ENCODE measurements at places on chromosomes 5 and 9.
A peak's percentile ranks its signal among the peaks of the same experiment; 100 is the strongest.

DNA sequence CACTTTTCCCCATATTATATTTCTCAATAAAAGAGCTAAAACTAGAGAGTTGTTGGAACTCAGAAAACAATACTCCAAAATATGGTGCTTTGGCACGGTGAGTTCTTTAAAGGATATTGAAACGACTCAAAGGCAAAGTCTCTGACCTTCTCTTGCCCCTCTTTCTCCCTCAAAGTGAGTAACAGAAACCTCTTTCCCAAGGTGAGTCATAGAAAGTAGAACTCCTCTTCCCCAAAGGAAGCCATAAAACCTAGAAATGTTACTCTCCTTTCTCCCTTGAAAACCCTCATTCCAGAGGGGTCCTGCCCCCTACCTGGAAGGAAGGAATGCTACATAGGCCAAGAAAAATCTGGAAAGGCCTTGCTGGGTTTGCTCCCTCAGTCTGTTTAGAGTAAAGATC, 47.5 kb downstream of the RAPGEF6 start:
- DNase-seq: no peak
- no peak overlapping the region for H3K27ac ChIP-seq
- H3K4me1 ChIP-seq: no peaks in the 10 kb centered on the region
- no peaks in the 10 kb centered on the region for H3K27me3 ChIP-seq
- no peaks in the 10 kb centered on the region for H3K36me3 ChIP-seq

GRCh38 chr9:17116400-17116837, 18.4 kb upstream of the CNTLN start:
- H3K4me3 ChIP-seq: no peak overlapping the region
- H3K27ac ChIP-seq: no peak overlapping the region
- H3K4me1 ChIP-seq: no peaks in the 10 kb centered on the region
- H3K27me3 ChIP-seq: no peaks in the 10 kb centered on the region
- DNase-seq: no peak

GRCh38 chr9:27468000-27468399, 56.1 kb upstream of the IFNK start:
- H3K4me1 ChIP-seq: peaks cover 5% of the 10 kb centered on the region
- no peaks in the 10 kb centered on the region for H3K27me3 ChIP-seq
- no peak for DNase-seq
- no peak overlapping the region for H3K4me3 ChIP-seq
- no peak overlapping the region for H3K27ac ChIP-seq

DNA sequence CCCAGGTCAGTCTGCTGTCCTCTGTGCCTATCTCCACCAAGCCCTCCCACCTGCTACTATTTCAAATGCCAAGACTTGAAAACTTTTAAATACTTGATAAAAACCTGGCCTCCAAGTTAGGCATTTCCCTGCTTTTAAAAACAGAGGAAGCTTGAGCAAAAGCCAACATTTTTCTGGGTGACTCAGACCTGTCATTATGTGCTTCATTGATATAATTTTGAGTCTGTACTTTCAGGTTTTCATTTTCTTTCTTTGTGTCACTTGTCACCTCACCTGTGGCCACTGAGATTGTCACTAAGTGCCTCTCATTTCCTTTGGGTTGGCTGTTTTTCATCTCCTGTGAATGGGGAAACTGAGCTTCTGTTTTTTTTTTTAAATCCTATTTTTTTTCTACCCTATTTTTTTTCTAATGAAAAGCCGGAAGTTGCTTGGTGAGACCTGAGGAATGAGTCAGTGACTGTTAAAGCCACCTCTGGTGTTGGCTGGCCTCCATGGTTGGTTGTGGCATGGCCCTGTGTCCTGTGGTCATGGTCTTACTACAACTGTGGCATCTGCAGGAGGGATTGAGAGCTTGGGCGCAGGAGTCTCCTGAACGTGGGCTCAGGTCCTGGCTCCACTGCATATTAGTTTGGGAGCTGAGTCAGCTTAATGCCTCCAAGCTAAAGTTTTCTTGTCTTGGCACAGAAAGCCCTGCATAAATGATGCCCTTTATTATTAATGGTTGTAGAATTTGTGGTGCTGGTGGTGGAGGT, 56.7 kb downstream of the ARHGAP26 start:
- no peaks in the 10 kb centered on the region for H3K36me3 ChIP-seq
- no peaks in the 10 kb centered on the region for H3K4me1 ChIP-seq
- no peaks in the 10 kb centered on the region for H3K27me3 ChIP-seq
- H3K4me3 ChIP-seq: no peak overlapping the region
- H3K27ac ChIP-seq: peak overlapping the region; percentile 58

DNA sequence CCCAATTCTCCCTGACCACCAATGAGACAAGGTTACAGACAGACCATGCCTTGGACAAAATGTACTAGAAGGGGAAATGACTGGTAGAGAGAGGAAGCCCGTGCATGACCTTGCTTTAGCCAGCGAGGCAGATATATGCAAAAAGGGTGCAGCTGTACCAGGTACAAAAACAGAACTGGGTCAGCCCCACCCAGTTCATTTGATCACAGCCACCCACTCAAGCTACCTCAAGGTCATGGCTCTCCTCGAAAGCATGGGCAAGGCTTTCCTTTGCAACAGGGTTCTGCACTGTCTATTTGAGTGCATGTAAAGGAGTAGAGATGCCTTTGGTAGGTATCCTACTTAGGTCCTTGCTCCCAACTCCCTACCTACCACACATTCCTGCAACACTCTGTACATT, 33.3 kb downstream of the TLE1 start:
- no peak for DNase-seq
- H3K4me1 ChIP-seq: peaks cover 5% of the 10 kb centered on the region
- H3K27ac ChIP-seq: no peak overlapping the region
- H3K27me3 ChIP-seq: no peaks in the 10 kb centered on the region
- H3K36me3 ChIP-seq: no peaks in the 10 kb centered on the region

DNA sequence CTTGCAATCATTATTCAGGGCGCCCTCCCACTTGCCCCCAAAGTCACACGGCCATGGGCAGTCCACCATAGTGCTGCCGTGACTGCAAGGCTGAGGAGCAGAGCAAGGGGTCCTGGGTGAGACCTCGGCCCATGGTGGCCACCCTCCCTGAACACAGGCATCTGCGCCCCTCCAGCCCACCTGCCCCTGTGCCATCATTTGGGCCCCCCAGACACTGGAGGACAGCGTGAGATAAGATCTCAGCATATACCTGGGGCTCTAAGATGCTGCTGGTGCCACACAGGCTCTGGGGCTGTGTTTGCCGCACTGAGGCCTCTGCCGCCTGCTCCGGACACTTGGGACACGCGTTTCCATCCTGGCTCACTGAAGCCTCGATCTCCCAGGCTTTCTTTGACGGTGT, 3.5 kb downstream of the TMEM250 start:
- H3K27me3 ChIP-seq: no peaks in the 10 kb centered on the region
- no peak overlapping the region for H3K27ac ChIP-seq
- no peak for DNase-seq
- no peak overlapping the region for H3K4me3 ChIP-seq
- no peaks in the 10 kb centered on the region for H3K36me3 ChIP-seq

DNA sequence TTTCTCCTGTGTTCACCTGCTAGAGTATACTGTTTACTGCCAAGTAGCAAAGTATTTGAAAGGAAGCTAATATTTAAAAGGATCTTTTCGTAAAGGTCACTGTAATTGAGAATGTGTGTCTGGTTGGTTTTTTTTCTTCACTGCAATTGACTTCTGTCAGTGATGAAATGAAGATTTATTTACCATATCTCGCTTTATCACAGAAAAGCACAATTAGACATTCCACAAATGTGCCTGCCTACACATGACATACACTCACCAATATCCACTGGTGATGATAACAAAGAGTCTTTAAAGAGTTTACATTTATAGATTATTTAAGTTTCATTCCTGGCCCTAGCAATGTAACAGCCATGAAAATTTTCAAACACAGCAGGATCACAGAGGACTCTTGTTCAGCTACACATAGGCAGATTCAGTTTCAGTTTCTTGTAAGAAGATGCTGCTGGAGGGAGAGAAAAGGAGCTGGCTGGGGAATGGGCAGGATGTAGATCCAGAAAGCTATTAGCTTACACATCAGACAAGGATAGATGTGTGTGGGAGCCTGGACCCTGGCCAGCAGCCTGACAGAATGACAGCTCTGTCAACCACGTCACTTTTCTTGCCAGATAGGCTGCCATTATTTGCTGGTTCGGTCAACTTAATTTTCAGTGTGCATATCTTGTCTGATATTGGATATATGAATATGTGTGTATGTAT, 104.0 kb downstream of the GDNF start:
- no peak overlapping the region for H3K27ac ChIP-seq
- no peak overlapping the region for H3K4me3 ChIP-seq
- no peak for DNase-seq
- H3K36me3 ChIP-seq: no peaks in the 10 kb centered on the region

DNA sequence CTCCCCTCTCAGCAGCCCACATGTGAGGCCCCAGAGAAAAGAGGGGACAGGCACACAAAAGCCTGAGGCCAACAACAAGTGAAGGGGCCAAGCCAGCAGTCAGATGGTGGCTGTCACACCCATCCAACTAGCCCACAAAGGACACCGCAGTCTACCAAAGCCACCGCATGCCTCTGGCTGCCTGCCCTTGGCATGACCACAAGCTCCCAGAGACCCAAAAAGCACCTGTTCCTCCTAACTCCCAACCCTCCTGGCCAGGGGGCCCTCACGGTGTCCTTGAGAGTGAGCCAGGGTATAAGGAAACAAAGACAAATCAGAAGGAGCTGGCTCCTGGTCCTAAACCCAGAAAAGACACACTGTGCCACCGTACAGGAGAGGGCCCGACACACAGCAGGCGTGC, 77.8 kb upstream of the LRRTM2 start:
- peak overlapping the region; percentile 79 for H3K27ac ChIP-seq
- no peaks in the 10 kb centered on the region for H3K27me3 ChIP-seq
- DNase-seq: no peak
- no peaks in the 10 kb centered on the region for H3K36me3 ChIP-seq
- H3K4me3 ChIP-seq: no peak overlapping the region

GRCh38 chr9:126531035-126531571, 82.6 kb upstream of the LMX1B start:
- DNase-seq: no peak
- H3K27ac ChIP-seq: no peak overlapping the region
- H3K36me3 ChIP-seq: no peaks in the 10 kb centered on the region
- peaks cover 5% of the 10 kb centered on the region for H3K27me3 ChIP-seq

- no peaks in the 10 kb centered on the region for H3K27me3 ChIP-seq
- no peaks in the 10 kb centered on the region for H3K36me3 ChIP-seq
- DNase-seq: no peak
- H3K4me3 ChIP-seq: no peak overlapping the region
- no peaks in the 10 kb centered on the region for H3K4me1 ChIP-seq
Measured at GRCh38 chr5:140181525-140181924, 6.5 kb downstream of the CYSTM1 start.

DNA sequence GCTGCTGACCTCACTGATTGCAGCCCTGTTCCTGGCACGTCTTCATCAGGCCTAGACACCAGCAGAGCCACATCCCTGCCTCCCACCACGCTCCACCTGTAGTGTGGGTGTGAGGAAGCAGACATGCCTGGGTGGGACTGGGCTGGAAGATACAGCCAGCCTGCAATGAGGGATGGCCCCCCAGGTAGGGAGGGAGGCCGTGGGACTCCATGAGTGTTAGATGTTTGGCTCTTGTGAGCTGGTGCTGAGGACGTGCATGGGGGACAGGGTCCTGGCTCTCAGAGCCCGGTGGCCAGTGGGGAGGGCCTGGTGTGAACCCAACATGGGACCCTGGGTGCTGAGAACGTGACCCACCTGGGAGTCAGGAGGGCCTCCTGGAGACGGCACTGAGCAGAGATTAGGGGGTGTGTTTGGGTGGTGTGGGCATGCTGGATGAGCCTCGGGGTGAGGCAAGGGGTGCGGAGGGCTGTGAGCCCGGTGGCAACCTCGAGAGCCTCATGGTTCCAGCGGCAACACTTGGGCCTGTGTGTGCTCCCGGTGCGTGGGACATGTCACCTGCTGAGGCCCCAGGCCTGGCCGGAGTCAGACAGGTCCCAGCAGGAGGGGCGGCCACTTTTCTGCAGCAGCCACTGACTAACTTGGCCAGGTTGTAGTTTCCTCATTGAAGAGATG, 87.6 kb downstream of the PHF2 start:
- no peak for DNase-seq
- no peaks in the 10 kb centered on the region for H3K36me3 ChIP-seq
- H3K27me3 ChIP-seq: no peaks in the 10 kb centered on the region
- no peak overlapping the region for H3K4me3 ChIP-seq
- H3K4me1 ChIP-seq: no peaks in the 10 kb centered on the region

- H3K36me3 ChIP-seq: no peaks in the 10 kb centered on the region
- H3K4me1 ChIP-seq: no peaks in the 10 kb centered on the region
- no peaks in the 10 kb centered on the region for H3K27me3 ChIP-seq
- DNase-seq: no peak
- H3K4me3 ChIP-seq: no peak overlapping the region
Measured at GRCh38 chr5:76642390-76643040, 19.3 kb upstream of the F2RL2 start.

DNA sequence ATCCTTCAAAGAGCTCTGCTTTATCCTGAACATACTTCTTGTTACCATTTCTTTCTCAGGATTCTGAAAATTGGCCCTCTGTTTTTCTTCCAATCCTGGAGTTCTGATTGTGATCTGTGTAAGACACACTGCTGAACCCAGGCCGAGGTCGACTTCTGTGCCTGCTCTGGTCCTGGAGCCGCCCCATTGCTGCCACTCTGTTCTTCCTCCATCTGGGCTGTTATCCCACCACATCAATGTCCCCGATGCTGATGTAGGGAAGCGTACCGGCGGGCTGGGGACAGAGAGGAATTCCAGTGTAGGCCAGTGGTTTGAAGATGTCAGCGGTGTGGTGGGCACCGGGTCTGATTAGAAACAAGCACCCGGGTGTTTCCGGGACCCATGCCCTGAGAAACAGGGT, 102.5 kb downstream of the LIFR start:
- H3K4me3 ChIP-seq: no peak overlapping the region
- no peak overlapping the region for H3K27ac ChIP-seq
- H3K36me3 ChIP-seq: no peaks in the 10 kb centered on the region
- no peaks in the 10 kb centered on the region for H3K27me3 ChIP-seq
- no peaks in the 10 kb centered on the region for H3K4me1 ChIP-seq

GRCh38 chr5:159775890-159776289, 140.4 kb upstream of the ADRA1B start:
- H3K27me3 ChIP-seq: no peaks in the 10 kb centered on the region
- no peak overlapping the region for H3K27ac ChIP-seq
- no peaks in the 10 kb centered on the region for H3K36me3 ChIP-seq
- no peak for DNase-seq
- H3K4me1 ChIP-seq: no peaks in the 10 kb centered on the region

- H3K36me3 ChIP-seq: no peaks in the 10 kb centered on the region
- no peak overlapping the region for H3K4me3 ChIP-seq
- H3K27ac ChIP-seq: no peak overlapping the region
Measured at GRCh38 chr5:153299891-153300290, 190.6 kb upstream of the GRIA1 start.

- DNase-seq: no peak
- H3K4me1 ChIP-seq: peaks cover 4% of the 10 kb centered on the region
- H3K36me3 ChIP-seq: no peaks in the 10 kb centered on the region
- H3K27me3 ChIP-seq: no peaks in the 10 kb centered on the region
Measured at GRCh38 chr5:180494510-180495181, 467 bp downstream of the CNOT6 start.

DNA sequence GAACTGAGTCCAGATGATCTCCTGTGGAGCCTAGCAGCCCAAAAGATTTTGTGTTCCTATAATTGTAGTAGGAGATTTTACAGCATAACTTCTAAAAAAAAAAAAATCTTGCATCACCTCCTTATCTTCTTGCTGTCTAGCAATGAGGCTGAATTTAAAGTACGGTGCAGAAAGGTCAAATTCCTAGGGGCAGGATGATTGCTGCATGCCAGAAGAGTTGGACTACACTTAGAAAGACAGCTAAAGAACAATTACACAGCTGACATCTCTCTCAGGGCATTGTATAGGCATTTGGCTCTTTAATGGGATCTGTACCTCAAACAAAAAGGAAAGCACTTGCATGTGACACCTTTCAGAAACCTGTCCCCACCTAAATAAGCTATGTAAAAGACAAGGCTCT, 443.2 kb downstream of the HCN1 start:
- DNase-seq: no peak
- H3K36me3 ChIP-seq: no peaks in the 10 kb centered on the region
- H3K27me3 ChIP-seq: no peaks in the 10 kb centered on the region
- H3K4me3 ChIP-seq: no peak overlapping the region
- no peak overlapping the region for H3K27ac ChIP-seq

Measured in uterus (tissue), 4 donors.